ENCODE measurements at places on chromosomes 16 and 17.
A peak's percentile ranks its signal among the peaks of the same experiment; 100 is the strongest.

- no peak for DNase-seq
These were observed 47.1 kb downstream of the ABCA8 start for GRCh38 chr17:68908045-68908444.

DNA sequence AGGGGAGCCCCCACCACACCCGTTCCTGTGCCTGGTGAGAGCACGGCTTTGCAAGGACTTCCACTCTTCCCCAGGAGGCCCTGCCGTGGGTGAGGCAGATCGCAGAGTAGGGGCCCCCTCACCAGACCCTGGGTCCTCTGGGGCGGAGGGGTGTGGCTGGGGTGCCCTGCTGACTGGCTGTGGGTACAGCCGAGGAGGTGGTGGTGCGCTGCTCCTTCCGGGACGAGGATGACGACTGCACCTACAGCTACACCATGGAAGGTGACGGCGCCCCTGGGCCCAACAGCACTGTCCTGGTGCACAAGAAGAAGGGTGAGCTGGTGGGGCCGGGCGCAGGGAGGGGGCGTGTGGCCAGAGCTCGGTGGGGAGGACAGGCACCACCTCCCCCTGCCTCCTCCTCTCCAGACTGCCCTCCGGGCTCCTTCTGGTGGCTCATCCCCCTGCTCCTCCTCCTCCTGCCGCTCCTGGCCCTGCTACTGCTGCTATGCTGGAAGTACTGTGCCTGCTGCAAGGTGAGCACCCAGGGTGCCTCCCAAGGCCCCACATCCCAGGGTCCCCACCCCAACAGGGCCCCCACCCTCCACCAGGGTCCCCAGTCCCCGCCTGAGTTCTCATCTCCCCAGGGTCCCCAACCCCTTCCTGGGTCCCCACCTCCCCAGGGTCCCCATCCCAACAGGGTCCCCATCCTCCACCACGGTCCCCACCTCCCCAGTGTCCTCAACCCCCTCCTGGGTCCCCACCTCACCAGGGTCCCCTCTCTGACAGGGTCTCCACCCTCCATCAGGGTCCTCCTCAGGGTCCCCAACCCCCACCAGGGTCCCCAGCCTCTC, 16.1 kb downstream of the ITGB4 start:
- DNase-seq, result no peak

DNA sequence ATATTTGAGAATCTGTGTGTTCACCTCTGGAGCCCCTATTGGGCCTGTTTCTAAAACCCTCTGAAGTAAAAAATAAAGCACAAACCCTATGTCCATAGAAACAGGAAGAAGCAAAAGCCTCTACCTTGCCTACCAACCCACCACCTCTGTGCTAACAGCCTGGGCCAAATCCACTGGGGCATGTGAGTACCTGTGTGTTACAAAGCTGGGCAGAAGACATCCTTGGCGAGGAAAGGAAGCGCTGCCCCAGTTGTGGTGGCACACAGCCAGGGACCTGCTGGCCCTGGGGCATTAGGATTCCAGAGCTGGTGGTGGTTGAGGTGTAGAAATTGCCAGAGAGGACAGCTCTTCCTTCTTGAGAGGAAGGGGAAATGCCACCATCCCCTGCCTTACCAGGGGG, 30.0 kb downstream of the MYO18A start:
- DNase-seq, result no peak

DNA sequence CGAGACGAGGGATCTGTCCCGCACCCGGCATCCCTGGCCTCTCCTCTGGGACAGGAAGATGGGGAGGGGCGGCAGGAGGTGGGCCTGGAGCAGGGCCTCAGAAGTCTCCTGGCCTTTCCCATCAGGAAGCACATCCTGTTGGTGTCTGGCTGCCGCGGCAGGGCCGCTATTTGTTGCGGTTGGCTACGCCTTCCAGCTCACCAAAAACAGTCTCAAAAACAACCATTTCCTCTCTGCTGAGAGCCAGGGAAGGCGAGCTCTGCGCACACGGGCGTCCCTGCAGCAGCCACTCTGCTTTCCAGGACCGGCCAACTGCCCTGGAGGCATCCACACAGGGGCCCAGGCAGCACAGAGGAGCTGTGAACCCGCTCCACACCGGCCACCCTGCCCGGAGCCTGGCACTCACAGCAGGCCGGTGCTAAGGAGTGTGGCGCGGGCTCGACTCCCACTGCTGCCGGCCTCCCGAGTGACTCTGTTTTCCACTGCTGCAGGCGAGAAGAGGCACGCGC, at the start of gene TMEM204:
Gene TMEM204, plus strand, starts transcription at position 224 of the 509 bp plus-strand sequence. CDS start 610 bp downstream, outside the sequence.
- DNase-seq, result peak; percentile 67

DNA sequence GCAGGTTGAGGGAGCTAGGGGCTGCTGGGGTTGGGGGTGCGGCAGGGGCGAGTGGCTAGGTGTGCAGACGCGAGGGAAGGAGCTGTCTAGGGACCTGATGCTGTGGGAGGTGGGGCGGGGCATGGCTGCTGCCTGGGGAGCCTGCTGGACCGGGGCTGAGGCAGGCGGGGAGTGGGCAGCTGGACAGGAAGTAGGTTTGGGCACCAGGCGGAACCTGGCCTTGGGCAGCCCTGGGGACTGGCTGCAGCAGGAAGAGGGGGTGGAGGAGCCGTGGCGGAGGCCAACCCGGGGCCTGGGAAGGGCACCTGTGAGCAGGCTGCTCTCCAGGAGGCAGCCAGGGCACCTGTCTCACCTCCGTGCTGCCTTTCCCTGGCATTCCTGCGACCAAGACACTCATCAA, 5.9 kb upstream of the DNASE1L2 start:
- no peak for DNase-seq

- DNase-seq, result no peak
These were observed 71.0 kb downstream of the GRIN2A start for GRCh38 chr16:10111156-10111761.

DNA sequence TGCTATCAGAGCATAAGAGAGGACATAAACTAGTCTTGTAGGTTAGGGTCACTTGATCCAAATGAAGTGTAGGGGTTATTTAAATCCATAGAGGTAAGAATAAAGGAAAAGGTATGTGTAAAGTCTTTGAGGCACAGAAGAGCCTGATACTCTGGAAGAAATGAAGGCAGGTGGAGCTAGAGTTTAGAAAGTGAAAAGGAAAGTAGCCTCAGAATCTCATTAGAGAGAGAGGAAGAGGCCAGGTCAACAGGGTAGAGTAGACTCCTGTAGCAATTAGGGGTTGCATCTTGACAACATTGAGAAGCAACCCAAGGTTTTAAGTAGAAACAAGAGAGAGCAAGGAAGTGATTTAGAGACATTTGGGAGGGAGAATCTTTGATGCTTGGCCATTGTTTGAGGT, 235.2 kb upstream of the SOX9 start:
- DNase-seq, result no peak

GRCh38 chr16:3460121-3460520, 16.6 kb downstream of the NAA60 start:
- DNase-seq, result no peak

- DNase-seq, result no peak
These were observed 75.5 kb downstream of the GPRC5B start for GRCh38 chr16:19809121-19809635.

- no peak for DNase-seq
These were observed 23.8 kb downstream of the EZH1 start for GRCh38 chr17:42720996-42721583.

DNA sequence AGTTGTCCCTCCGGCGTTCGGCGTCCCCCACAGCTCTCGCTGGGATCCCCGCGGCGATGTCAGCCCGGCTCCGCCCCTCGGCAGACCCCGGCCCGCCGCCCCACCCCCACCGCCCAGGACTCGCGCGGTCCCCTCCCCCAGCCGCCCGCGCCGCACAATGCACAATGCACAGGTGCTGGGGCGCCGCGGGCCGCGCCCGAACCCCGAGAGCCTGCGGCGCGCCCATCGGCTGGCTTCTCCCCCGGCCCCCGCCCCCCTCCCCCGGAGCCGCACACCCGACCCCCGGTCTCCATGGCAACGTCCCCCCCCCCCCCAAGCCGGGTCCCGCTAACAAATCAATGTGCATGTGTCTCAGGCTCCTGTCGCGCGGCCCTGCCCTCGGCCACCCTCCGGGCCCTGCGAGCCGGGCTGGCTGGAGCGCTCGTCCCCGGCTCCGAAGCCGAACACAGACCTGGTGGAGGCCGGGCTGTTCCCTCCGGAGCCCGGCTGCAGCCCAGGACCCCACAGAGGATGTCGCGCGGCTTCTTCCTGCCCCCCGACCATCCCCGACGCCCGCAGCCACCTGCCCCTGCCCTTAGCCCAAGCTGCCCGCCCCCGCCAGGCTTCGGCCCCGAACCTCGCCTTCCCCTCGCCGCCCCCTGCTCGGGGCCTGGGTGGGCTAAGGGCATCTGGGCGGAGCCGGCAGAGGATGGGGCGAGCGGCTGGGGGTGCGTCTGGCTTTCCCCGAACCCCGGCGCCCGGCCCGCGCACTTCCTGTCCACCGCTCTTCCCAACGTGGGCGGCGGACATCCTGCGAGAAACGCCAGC, 818 bp upstream of the CBX8 start:
- no peak for DNase-seq

DNA sequence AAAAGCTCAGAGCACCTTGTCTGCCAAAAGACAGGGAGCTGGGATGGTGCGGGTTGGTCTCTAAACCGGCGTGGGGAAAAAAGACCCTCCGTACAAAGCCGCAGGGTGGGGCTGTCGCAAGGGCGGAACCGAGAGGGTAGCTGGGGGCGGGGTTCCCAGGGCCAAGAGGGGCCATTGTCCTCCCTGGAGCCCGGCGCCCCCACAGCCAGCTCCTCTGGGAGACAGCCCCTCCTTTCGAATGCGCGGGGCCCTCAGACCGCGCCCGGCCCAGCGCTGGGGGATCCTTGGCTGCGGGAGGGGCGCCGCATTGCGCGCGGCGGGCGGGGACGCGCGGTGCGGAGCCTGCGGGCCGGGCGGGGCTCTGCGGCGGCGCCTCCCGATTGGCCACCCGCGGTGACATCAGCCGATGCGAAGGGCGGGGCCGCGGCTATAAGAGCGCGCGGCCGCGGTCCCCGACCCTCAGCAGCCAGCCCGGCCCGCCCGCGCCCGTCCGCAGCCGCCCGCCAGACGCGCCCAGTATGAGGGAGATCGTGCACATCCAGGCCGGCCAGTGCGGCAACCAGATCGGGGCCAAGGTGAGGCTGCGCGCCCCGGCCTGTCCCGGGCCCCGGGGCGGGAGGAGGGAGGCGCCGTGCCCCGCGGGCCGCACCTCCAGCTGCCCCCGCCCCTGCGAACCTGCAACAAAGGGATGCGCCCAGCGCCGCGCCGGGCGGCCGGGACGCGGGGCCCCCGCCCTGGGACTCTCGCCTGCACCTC, at the start of gene TUBB3:
Gene TUBB3, plus strand, starts transcription at position 459 of the 756 bp plus-strand sequence. Its CDS starts 60 bp downstream, at position 519.
- no peak for DNase-seq

DNA sequence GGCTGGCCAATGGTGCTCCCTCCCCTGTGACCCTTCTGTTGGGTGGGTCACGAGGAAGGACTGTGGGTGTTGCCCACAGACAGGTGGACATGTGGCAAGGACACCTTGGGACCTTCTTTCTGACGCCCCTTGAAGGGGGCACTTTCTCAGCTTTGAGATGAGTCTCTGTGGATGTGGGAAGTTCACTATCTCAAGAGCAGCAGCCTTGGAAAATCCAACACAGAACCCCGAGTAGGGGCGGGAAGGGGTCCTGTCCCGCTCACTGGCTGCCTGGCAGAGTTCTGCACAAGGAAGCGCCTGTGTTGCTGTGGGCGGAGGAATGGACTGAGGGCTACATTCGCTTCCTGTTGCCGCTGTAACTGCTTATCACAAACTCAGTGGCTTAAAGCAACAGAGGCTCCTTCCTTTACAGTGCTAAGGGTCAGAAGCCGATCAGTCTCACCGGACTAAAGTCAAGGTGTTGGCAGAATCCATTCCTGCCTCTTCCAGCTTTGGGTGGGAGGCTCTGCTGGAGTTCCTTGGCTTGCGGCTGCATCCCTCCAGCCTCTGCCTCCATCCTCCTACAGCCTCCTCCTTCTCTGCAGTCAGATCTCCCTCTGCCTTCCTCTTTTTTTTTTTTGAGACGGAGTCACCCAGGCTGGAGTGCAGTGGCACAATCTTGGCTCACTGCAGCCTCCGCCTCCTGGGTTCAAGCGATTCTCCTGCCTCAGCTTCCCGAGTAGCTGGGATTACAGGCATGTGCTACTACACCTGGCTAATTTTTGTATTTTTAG, 305.2 kb downstream of the SEC14L1 start:
- peak; percentile 45 for DNase-seq

DNA sequence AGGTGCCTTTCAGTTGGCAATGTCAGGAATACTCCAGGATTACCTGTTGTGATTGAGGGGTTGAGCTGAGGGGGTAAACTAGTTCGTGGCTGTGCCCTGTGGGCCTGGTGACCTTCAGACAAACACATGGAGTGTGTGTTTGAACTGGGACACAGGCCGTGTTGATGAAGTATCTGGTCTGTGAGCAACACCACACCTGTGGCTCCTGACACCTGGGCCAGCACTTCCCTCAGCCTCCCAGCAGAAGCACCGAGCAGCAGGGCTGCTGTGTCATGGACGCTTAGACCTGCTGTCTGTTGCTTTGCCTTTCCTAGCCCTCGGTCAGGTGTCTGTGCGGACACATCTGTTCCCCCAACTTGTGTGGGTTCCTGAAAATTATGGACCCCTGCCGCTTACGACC, 82.9 kb downstream of the KSR1 start:
- no peak for DNase-seq

- peak; percentile 55 for DNase-seq
These were observed 15.8 kb downstream of the SNX20 start for GRCh38 chr16:50665128-50665878.

GRCh38 chr16:12228602-12229499, 252.3 kb downstream of the SNX29 start:
- DNase-seq, result no peak

DNA sequence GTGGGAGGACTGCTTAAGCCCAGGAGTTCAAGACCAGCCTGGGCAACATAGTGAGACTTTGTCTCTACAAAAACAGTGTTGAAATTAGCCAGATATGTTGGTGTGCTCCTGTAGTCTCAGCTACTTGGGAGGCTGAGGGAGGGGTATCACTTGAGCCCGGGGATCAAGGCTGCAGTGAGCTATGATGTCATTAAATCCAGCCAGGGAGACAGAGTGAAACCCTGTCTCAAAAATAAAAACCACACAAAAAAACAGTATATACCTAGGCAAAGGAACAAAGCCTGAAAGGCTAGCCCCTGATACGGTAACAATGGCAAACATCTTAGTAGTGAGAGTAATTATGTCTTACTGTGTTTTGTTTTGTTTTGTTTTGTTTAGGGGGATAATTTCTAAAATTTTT, 38.0 kb downstream of the TOM1L2 start:
- no peak for DNase-seq

Measured in T-helper 1 cell (primary cell).